Left colon (tissue), 2 donors: ENCODE measurements at places on chromosomes 7 and 10. TPM values are rescaled to one million over a fixed set of nuclear protein-coding genes. Genes with fewer than 3 reads are reported as not detected.

DNA sequence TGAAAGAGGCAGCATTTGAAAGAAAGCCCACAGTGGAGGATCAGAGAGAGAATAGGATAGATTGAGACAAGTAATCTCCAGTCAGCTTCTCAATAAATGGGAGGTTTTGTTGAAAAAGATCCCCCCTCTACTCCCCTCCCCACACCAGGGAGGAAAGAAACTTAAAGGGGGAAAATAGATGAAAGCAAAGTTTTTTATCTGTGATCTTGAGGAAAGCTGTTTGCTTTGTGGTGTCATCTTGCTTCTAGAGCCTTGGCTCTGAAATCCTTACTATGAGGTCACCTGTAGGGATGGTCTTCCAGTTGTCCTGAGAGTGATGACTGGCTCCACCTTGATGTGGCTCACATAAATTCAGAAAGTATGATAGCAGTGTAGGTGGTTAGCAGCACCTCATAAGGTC lies at the start of gene SPAM1:
TSS of gene SPAM1 (plus strand) at position 301 of the 400 bp plus-strand sequence. CDS start 28,330 bp downstream, outside the sequence.
- no peak for DNase-seq

GRCh38 chr10:13627459-13628310 lies 40.9 kb downstream of the PRPF18 start:
- no peak for DNase-seq

DNA sequence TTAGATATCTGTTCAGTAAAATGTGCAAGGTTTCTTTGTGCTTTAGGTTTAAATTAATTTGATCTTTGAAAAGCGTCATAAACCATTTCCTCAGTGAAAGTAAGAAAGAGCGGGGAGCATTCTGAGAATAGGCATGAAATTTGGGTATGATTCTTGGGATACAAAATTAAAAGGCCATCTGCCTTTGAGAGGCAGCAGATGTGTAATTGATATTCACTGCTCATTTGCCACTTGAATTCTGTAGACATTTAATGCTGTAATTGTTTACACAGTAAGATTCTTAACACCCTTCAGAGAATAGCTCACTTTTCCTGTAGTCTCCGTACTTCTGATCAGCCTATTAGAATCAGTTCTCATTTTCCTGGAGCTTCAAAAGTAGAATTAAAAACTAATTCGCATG lies 18.7 kb downstream of the FRMD4A start:
- no peak for DNase-seq

GRCh38 chr7:156840134-156840533 lies 52.8 kb downstream of the LMBR1 start:
- no peak for DNase-seq

DNA sequence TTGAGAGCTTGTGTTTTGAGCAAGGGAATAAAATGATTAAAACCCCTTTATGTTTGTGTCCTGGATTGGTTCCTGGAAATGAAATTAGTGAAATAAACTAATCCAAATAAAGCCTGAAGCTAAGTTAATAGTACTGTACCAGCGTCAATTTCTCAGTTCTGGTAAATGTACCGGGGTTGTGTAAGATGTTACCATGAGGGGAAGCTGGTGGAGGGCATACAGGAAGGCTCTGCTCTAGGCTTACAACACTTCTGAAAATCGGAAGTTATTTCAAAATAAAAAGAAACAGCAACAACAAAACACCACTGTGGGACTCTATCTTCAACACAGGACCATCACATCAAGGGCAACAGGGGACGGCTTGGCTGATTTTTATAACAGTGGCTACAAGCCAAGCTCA lies 257.0 kb downstream of the CREB5 start:
- no peak for DNase-seq

DNA sequence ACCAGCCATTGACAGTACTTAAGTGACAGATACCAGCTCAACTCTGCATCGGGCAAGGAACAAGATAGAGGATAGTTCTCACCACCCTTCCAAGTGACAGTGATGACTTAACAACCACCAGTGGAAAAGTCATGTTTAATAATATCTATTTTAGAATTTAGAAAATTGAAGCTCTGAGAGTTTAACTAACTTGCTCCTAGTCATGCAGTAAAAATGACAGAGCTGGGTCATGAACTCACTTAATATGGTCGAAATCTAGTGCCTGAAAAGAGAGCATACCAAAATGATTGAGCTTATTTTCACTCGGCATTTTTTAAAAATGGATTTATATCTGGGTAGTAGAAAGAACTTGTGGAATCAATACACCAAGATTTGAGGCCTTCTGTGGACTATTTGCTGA lies 367.8 kb upstream of the IGFBP3 start:
- no peak for DNase-seq

The IFIT1B gene
- not detected for total RNA-seq

The GPC2 gene
- 5.7 TPM for total RNA-seq

The CYP26A1 gene
- not detected for total RNA-seq
